ENCODE measurements at places on chromosomes 4 and X.

DNA sequence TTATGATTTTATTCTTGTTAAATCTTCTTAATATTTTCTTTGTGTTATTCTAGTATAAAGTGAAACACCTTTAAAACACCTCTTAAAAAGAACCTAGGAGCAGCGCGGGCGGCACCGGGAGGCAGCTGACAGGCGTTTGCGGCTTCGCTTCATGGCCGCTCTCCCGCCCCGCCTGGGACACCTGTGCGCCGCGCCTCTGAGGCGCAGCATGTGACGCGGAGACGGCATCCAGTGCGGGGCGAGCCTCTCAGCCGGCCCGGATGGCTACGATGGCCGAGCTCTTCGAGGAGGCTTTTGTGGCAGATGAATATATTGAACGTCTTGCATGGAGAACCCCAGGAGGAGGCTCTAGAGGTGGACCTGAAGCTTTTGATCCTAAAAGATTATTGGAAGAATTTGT lies 1592.7 kb downstream of the TECRL start:
- DNase-seq, result no peak

DNA sequence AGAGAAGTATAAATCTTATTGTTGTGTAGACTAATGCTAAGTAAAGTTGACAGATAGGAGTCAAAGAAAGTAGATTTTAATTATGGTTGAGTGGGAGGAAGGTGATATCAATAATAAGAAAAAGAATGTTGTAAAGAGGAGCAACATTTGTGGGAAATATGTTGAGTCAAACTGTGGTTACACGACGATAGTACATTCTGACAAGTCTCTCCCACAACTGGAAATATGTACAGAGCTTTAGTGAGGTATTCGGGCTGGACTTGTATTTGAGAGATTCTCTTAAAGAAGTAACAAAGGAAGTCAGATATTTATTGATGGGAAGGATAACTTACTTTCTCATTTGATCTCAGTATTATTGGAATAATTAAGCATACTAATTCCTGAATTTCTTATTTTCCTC lies 525.3 kb upstream of the MAGEB2 start:
- no peak for DNase-seq

- no peak for DNase-seq
These were observed 642.6 kb upstream of the LCORL start for GRCh38 chr4:18664171-18664570.

GRCh38 chr4:114062499-114062898 lies 83.1 kb upstream of the ARSJ start:
- DNase-seq, result no peak

DNA sequence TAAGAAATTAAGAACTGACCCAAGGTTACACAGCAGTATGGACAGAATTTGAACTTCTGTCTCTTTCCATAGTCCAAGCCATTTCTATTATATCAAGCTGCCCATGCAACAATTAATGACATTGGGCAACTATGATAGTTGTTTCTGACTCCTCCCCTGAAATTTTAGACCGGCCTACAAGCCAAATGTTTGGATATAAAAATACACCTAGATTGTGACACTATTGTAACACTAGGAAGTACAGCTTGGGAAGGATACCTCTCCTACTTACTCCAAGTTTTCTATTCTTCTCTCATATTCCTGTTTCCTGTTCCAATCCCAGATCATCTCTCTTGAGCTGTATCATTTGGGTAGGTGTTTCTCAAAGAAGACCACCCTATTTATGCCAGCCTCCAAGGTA lies 43.5 kb downstream of the RCHY1 start:
- DNase-seq, result no peak

GRCh38 chr4:152585023-152585441 lies 49.1 kb upstream of the FBXW7 start:
- no peak for DNase-seq

DNA sequence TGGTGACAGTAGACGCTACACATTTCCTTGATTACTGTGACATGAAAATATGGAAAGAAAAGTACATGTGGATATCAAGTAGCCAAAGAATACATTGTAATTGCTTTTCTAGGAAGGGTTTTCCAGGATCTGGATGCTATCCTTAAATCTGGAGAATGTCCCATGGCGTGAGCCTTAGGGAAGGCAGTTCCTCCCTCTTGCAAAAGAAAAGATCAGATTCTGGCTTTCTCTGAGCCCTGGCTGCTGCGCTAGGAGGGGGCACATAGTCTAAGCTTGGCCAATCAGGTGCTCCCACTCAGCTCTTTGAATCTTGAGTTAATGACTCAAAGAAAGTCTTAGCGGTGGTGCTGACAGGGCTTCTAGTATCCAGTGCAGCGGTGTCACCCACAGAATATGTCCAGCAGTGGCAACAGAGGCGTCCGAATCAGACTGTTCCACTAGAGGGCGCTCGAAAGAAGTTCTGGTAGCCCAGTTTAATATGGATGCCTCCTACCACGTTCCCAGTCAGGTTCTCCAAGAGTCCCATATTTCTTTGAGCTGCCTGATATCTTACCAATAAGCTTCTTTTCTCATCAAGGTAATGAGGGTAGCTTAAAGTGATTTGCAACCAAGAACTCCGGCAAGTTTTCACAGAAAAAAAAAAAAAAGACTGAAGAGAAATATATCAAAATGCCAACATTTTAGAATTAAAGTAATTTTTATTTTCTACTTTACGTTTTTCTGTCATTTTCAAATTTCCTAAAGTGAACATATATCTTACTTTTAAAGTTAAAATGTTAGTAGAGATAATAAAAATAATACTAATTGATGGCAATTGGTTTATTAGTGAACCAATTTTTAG lies 213.4 kb upstream of the S100G start:
- peak; percentile 75 for DNase-seq

GRCh38 chr4:111773858-111774257 lies 371.4 kb upstream of the FAM241A start:
- no peak for DNase-seq

GRCh38 chr4:38209654-38210053 lies 249.5 kb downstream of the PTTG2 start:
- no peak for DNase-seq

DNA sequence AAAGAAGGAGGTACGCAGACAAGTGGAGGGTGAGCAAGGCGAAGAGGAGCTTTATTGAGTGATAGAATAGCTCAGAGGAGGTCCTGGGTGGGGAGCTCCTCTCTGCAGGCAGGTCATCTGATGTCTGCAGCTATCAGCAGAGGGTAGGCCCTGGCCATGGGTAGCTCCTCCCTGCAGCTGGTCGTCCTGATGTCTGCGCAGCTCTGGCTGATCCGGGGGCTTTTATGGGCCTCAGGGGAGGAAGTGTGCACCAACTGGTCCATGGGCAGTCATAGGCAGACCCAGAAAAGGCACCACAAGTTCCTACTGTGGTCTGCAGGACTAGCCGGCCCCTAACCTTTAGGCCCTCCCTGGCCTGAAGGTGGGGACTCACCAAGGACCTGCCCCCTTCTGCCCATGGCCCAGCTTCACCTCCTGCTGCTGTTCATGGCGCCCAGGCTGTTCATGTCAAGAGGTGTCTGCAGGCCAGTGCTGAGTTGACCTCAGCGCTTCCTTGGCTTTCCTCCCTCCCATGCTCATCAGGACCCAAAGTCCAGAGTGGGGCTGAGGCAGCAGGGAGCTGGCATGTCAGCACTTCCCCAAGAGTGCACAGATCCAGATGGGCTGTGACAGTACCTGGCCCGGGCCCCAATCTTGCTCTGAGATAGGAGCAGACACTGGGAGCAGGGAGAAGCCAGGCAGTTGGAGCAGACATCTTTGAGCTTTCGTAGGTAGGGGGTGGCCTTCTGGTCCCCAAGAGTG lies 46.1 kb downstream of the ARAP2 start:
- DNase-seq, result no peak

- DNase-seq, result no peak
These were observed 170.1 kb upstream of the ATOH1 start for GRCh38 chr4:93658443-93658842.

- no peak for DNase-seq
These were observed 115.6 kb downstream of the DHRSX start for GRCh38 chrX:2385224-2385623.

GRCh38 chrX:123961268-123962005 lies at the start of gene STAG2:
TSS of gene STAG2 (plus strand) at chrX:123961706. CDS start at chrX:124022628, 60,922 bp downstream.
- peak; percentile 60 for DNase-seq

DNA sequence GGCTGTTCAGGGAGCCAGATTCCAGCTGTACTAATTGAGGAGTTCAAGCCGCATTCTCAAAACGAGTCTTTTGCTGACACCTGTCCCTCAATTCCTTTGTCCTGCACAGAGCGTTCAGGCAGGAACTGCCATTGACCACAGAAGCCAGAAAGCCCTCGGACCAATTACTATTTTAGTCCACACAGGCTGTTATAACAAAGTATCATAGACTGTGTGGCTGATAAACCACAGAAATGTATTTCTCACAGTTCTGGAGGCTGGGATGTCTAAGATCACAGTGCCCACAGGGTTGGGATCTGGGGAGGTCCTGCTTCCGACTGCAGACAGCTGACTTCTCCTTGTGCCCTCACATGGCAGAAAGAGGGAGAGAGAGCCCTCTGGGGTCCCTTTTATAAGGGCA lies 119.8 kb upstream of the ATP6AP2 start:
- DNase-seq, result no peak

Data from GM04504 (cell line).